ENCODE measurements at places on chromosomes 3 and 15. TPM values are rescaled to one million over a fixed set of nuclear protein-coding genes. Genes with fewer than 3 reads are reported as not detected.

DNA sequence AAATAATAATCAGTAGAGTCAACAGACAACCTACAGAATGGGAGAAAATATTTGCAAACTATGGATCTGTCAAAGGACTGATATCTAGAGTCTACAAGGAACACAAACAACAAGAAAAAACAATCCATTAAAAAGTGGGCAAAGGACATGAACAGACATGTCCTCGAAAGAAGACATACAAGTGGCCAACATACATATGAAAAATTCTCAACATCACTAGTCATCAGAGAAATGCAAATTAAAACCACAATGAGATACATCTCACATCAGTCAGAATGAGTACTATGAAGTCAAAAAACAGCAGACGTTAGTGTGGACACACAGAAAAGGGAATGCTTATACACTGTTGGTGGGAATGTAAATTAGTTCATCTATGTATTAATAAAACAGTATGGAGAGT, 33.7 kb downstream of the SLC2A2 start:
- DNase-seq, result peak; percentile 86

The PIGZ gene
- 4.7 TPM for total RNA-seq

The KBTBD8 gene
- 3.7 TPM for total RNA-seq

GRCh38 chr15:63365273-63365680, 16.4 kb downstream of the CA12 start:
- DNase-seq, result no peak

The SENP7 gene
- total RNA-seq, result 7.2 TPM

The MRPS22 gene
- total RNA-seq, result 46.3 TPM

GRCh38 chr3:47622671-47623461, 44.2 kb upstream of the CSPG5 start:
- no peak for DNase-seq

DNA sequence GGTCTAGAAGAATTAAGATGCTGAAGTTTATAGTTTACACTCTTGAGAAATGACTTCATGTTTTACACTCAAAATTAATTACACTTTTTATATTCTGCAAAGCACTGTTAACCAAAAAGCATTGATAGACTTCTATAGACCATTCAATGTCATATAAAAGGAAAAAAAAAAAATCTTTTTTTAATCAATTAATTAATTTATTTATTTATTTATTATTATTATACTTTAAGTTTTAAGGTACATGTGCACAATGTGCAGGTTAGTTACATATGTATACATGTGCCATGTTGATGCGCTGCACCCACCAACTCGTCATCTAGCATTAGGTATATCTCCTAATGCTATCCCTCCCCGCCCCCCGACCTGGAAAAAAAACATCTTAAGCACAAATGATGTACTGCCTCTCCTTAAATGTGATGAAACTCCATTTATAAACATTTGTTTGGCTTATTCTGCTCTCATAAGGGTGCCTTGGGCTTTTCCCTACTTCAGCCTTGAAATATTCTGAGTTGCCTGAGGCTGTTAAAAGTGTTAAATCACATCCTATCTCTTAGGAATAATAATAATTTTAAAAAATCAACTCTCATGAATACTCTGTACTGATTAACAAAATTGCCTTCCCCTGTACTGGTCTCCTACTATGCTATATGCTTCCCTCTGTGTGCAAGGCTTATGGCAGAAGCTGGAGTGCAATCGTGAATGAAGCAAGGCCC, 466.9 kb downstream of the SOX2 start:
- no peak for DNase-seq

The OSBPL10 gene
- 68.1 TPM for total RNA-seq

The ADAMTSL3 gene
- total RNA-seq, result not detected

GRCh38 chr3:173893066-173893465, 495.5 kb downstream of the NLGN1 start:
- peak; percentile 26 for DNase-seq

The FAM81A gene
- total RNA-seq, result 0.33 TPM

The TMC3 gene
- not detected for total RNA-seq

DNA sequence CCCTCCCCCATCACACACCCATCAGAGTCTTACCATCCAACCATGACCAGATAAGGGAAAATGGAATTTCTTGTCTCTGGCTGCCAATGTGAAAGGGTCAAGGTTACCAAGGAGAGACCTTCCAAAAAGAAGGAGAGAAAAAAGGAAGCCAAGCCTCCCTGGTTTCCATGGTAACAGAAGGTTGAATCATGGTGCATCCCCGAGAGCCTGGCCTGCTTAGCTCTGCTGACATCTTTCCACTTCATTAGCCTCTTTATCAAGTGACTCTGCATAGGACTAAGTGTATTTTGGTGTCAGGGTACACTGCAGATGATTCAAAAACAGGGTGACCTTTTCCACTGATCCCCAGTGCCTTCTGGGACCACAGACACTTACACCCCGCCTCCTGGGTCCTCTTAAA, 225.7 kb upstream of the PPP2R3A start:
- no peak for DNase-seq

The TYRO3 gene
- 3.5 TPM for total RNA-seq

- no peak for DNase-seq
Measured at GRCh38 chr3:123058505-123058904, 8.3 kb upstream of the PDIA5 start.

- no peak for DNase-seq
Measured at GRCh38 chr15:73573037-73573436, 60.2 kb downstream of the NPTN start.

DNA sequence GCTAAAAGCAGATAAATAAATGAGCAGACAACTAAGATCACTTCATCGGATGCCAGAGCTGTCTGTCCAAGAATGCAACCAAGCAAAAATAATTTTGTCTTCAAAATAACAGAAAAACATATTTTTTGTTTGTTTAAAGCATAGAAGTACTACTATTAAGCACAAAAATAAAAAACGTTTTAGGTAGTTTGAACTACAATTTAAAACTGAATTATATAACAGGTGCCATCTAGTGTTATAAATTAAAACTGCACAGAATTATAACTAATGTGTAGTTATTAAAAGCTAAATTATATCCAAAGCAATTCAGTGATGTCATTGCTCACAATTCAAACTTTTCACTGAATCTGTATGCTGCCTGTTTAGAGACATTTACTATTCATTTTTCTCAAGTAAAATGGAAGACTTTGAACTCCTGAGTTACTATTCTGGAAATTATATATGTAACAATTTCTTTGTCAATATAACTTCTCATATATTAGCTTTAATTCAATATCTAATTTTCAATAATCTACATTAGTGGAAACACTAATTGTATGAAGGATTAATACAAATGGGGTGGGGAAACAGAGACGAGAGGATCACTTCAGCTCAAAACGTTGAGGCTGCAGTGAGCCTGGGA, 29.5 kb downstream of the LINS1 start:
- DNase-seq, result no peak

- DNase-seq, result no peak
Measured at GRCh38 chr15:66018488-66018797, 149.2 kb downstream of the RAB11A start.

- DNase-seq, result peak; percentile 11
Measured at GRCh38 chr3:81554388-81554787, 207.1 kb downstream of the GBE1 start.

The TBC1D2B gene
- 15.7 TPM for total RNA-seq

- no peak for DNase-seq
Measured at GRCh38 chr3:61439122-61439458, 122.3 kb upstream of the PTPRG start.

The LIPH gene
- 0.50 TPM for total RNA-seq

DNA sequence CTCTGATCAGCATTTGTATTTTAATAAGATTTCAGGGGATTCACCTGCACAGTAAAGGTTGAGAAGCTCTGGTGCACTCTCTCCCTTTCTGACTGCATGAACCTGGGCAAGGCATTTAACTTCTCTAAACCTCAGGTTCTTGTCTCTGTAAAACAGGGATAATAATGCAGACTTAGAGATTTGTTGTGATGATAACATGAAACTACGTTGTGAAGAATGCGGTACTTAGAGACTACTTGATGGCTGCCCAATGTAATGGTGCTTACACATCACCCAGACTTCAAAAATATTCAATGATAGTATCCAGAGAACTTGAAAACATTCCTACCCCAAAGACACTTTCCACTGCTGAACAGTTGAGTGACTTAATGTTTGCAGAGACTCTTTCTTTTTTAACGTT, 19.8 kb upstream of the TNFSF10 start:
- DNase-seq, result no peak

- no peak for DNase-seq
Measured at GRCh38 chr3:126668450-126669401, 13.8 kb upstream of the TXNRD3 start.

DNA sequence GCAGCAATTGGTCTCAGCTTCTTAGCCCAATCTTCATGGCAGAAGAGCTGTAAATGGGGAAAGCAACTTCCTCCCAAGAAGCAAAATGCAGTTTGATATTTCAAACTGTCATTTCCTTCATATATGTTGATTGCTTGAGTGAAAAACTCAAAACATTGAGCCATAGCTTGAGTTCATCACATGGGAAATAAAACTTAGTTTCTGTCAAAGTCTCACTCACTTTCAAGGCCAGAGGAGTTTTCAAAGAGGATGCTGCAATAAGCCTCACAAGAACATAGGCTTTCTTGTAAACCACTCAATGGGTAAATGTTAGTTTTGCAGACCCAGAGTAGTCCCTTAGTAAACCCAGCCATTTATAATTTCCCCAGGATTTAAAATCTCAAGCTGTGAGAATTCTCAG, 29.1 kb upstream of the SUCLG2 start:
- no peak for DNase-seq

The CD200R1 gene
- total RNA-seq, result 0.33 TPM

- DNase-seq, result no peak
Measured at GRCh38 chr15:27993996-27994780, 104.9 kb downstream of the OCA2 start.

The HYAL1 gene
- 0.40 TPM for total RNA-seq

DNA sequence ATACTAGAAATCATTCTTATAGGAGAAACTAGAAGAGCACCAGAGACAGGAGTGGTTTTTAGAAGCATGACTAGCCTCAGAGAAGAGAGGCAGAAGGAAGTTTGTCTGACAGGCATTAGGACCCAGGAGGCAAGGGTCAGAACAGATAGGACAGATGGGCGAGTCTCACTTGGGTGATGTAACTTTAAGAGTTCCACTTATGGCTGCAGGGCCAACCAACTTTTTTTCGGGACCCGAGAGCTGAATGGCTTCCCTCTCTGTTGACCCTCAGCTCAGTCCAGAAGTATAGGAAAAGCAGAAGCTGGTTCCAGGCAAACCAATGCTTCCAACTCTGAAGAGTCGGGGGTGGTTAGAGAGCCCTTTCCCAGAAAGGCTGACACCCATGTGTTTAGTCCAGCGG, 136.6 kb upstream of the SETMAR start:
- no peak for DNase-seq

GRCh38 chr3:38332201-38332600, 14.4 kb upstream of the XYLB start:
- DNase-seq, result no peak

The MOBP gene
- not detected for total RNA-seq

The PAQR9 gene
- total RNA-seq, result not detected

The CISH gene
- total RNA-seq, result 2.8 TPM

DNA sequence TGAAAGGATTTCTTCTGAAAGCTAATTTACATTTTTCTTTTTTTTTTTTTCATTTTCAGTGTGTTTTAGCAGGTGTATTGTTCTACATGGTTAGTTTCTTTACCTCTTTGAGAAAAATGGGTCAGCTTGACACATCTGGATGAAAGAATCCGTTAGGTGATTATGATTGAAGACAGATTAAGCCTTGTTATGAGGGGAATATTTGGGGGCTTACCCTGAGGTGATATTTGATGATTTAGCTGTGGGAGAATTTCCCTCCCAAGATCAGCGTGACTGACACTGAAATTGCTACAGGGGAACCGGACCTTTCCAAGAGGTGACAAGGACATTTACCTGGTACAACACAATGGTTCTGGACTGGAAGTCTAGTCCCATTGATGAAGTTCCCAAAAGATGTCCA, 147.5 kb downstream of the NFKBIZ start:
- no peak for DNase-seq

GRCh38 chr3:9934235-9934621, 594 bp downstream of the CRELD1 start:
- no peak for DNase-seq

- DNase-seq, result no peak
Measured at GRCh38 chr15:65310431-65311137, 6.1 kb downstream of the RNU5B-1 start.

DNA sequence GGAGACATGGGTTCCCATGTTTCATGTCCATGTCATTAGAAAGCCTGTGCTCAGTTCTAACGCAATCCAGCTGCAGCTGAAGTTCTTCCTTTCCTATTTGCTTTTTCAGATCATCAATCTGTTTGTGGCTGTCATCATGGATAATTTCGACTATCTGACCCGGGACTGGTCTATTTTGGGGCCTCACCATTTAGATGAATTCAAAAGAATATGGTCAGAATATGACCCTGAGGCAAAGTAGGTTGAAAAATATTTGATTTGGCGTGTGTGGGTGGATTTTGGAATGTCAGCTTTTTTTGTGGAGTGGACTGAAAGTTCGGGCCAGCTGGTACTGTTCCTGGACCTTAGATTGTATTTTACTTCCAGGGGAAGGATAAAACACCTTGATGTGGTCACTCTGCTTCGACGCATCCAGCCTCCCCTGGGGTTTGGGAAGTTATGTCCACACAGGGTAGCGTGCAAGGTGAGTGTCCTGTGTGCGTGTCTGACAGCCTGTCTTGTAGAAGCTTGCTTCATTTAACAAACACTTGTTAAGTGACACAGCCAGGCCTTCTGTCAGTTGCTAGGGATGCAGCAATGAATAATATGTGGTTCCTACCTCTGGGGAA, 69.6 kb downstream of the CHDH start:
- DNase-seq, result peak; percentile 77

DNA sequence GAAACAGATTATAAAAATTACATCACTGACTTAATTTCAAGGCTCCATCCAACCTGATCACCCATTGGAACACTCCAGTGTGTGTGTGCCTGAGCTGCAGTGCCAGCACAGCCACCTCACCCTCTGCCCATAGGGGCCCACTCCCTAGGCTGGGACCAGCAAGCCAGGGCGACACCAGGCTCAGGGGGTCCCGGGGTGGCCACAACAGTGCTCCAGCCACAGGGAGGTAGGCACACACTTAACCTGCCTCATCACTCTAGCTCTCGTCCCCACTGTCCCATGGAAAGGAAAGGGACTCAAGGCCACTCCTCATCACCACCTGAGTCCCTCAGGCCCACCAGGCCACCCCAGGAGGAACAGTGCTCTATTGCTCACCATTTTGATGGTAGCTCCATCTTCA, 24.9 kb downstream of the ZXDC start:
- DNase-seq, result no peak

GRCh38 chr3:107264888-107265287, 112.4 kb upstream of the CCDC54 start:
- peak; percentile 60 for DNase-seq

The FAM43A gene
- total RNA-seq, result 3.0 TPM

The LRRC31 gene
- total RNA-seq, result not detected
